ENCODE measurements at places on chromosomes 4 and X. TPM values are rescaled to one million over a fixed set of nuclear protein-coding genes. Genes with fewer than 3 reads are reported as not detected.

DNA sequence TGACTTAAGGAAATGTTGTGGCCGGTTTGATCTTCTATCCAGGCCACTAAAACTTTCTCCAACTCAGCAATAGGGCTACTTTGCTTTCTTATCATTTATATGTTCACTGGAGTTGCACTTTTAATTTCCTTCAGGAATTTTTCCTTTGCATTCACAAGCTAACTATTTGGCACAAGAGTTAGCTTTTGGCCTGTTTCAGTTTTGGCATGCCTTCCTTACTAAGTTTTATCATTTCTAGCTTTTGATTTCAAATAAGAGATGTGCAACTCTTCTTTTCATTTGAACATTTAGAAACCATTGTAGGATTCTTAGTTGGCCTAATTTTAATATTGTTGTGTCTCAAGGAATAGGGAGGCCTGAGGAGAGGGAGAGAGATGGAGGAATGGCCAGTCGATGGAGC is 79.8 kb upstream of the TLL1 start:
- no peaks in the 10 kb centered on the region for H3K36me3 ChIP-seq
- H3K4me1 ChIP-seq, result no peaks in the 10 kb centered on the region
- DNase-seq, result no peak

DNA sequence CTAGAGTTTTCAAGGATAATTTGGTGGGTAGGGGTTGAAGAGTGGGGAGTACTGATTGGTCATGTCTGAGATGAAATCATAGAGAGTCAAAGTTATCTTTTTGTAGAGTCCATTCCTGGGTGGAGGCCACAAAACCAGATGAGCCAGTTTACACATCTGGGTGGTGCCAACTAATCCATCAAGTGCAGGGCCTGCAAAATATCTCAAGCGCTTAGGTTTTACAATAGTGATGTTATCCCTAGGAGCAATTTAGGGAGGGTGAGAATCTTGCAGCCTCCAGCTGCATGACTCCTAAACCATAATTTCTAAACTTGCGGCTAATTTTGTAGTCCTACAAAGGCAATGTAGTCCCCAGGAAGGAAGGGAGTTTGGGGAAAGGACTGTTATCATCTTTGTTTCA is 988.3 kb upstream of the LCORL start:
- H3K4me3 ChIP-seq, result no peak overlapping the region
- peaks cover 2% of the 10 kb centered on the region for H3K4me1 ChIP-seq
- DNase-seq, result no peak
- no peaks in the 10 kb centered on the region for H3K36me3 ChIP-seq

DNA sequence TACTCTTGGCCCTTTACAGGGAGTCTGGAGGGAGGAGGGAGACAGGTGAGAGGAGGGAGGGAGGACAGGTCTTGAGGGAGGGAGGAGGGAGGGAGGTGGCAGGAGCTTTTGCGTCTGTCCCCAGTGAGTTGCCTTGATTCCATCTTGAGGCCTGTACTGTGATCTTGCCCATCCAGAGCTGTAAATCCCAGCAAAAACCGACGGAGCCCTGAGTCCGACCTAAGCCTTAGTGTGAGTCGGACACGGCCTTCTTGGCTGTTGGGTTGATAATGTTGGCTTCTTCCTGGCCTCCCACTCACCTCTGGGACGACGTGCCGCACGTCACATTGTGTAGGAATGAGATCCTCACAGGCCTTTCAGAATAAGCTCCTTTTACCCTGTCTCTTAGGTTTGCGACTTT is 72.5 kb downstream of the RGS12 start:
- H3K27me3 ChIP-seq, result no peaks in the 10 kb centered on the region
- H3K36me3 ChIP-seq, result no peaks in the 10 kb centered on the region
- no peak overlapping the region for H3K4me3 ChIP-seq
- peaks cover 14% of the 10 kb centered on the region for H3K4me1 ChIP-seq
- H3K27ac ChIP-seq, result no peak overlapping the region

- peaks cover 9% of the 10 kb centered on the region for H3K36me3 ChIP-seq
- no peak overlapping the region for H3K27ac ChIP-seq
- no peak for DNase-seq
- no peaks in the 10 kb centered on the region for H3K4me1 ChIP-seq
- no peaks in the 10 kb centered on the region for H3K27me3 ChIP-seq
- no peak overlapping the region for H3K4me3 ChIP-seq
These were observed 21.4 kb downstream of the RRAGB start for GRCh38 chrX:55738969-55739368.

DNA sequence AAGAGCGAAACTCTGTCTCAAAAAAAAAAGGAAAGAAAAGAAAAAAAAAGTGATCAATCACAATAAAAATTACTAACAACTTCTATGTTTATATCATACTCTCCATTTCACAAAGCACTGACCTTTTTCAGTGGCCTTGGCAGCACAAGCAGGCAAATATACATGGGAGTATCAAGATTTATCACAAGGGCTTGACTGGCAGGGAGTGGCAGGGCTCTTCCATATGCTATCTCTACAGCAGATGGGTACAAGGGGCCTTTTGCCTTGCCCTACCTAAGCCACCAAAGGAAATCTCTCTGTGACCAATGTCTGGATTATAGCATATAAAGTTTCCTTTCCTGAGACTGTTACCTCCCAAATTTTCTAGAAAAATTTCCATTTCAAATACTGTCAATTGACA is 24.4 kb downstream of the TSPAN5 start:
- H3K4me1 ChIP-seq, result peaks cover 10% of the 10 kb centered on the region
- no peak overlapping the region for H3K27ac ChIP-seq
- no peak for DNase-seq
- no peaks in the 10 kb centered on the region for H3K27me3 ChIP-seq
- no peak overlapping the region for H3K4me3 ChIP-seq

DNA sequence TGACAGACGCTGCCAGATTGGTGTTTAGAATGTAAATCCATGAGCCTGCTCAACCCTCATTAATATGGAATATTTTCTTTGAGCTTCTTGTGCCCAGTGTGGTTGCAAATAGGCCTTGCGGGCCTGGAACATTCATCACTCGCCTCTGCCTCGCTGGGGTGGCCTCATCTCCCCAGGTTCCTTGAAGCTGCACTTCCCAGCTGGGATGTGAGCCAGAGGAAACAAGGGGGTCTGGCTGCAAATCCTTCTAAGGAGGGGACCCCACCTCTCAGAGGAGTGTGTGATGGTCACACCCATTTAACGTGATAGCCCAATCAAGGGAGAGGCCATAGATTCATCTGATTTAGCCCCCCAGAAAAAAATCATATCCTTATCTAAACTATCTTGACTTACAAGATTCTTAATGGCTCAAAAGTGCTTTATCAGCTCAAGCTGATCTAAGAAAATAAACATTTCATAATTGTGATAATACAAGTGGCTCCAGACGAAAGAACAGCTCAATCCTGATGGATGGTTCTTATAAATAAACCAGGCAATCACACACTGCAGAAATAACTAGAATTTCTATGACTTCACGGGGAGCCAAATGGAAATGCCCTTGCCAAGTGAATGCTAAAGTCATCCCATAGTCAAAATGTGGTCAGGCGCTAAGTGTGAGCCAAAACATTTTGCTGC is 189.9 kb downstream of the PTTG2 start:
- peaks cover 34% of the 10 kb centered on the region for H3K4me1 ChIP-seq
- no peaks in the 10 kb centered on the region for H3K36me3 ChIP-seq
- no peak overlapping the region for H3K4me3 ChIP-seq
- no peaks in the 10 kb centered on the region for H3K27me3 ChIP-seq
- H3K27ac ChIP-seq, result peak overlapping the region; percentile 60
- DNase-seq, result peak; percentile 86

DNA sequence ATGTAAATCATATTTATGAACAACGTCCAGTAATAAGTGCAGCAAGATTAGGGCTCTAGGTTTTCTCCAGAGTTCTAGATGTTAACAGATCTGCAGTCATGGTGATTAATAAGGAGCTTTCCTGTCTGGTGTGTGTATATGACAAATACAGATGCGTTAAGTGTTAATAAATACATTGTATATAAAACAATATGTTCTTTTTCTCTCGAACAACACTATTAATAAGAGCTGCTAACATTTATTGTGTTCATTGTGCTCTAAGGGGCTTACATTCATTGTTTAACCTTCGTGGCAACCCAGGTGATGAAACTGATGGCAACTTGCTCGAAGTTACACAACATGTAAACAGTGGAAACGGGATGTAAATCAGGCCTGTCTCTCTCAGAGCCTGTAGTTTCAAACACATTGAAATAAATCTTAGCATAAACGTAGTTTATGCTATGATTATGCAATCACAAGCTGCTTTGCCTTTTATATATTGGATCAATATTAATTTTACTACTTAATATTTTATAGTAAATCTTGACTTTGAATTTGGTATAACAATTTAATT is 547 bp upstream of the CLGN start:
- H3K27ac ChIP-seq, result no peak overlapping the region
- no peaks in the 10 kb centered on the region for H3K36me3 ChIP-seq
- H3K4me1 ChIP-seq, result no peaks in the 10 kb centered on the region
- peak; percentile 23 for DNase-seq
- peaks cover 13% of the 10 kb centered on the region for H3K27me3 ChIP-seq

- H3K4me1 ChIP-seq, result no peaks in the 10 kb centered on the region
- no peak overlapping the region for H3K4me3 ChIP-seq
- no peaks in the 10 kb centered on the region for H3K36me3 ChIP-seq
- H3K27me3 ChIP-seq, result no peaks in the 10 kb centered on the region
- H3K27ac ChIP-seq, result no peak overlapping the region
These were observed 147.5 kb upstream of the TACR3 start for GRCh38 chr4:103867311-103867710.

DNA sequence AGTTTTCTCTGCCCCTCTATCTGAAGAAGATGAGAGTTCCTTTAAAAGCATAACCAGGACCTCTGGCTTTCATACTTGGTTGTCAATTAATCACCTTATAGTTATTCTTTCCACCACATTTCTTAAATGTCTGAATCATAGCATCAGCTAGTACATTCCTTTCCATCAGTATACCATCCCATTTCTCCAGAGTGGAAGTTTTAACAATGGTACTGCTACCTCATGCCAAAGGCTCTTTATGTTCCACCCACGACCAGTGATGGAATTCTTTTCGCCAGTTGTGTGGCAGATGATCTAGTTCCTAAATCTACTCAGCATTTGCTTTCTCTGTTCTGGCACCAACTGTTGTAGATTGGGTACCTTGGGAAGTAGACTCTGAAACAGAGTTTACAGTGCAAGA is 379.8 kb downstream of the ZNF674 start:
- no peaks in the 10 kb centered on the region for H3K36me3 ChIP-seq
- H3K4me3 ChIP-seq, result no peak overlapping the region
- DNase-seq, result peak; percentile 16
- H3K4me1 ChIP-seq, result no peaks in the 10 kb centered on the region

- DNase-seq, result no peak
- H3K36me3 ChIP-seq, result no peaks in the 10 kb centered on the region
- H3K4me1 ChIP-seq, result no peaks in the 10 kb centered on the region
- H3K4me3 ChIP-seq, result no peak overlapping the region
- H3K27me3 ChIP-seq, result peaks cover 19% of the 10 kb centered on the region
These were observed 326.5 kb upstream of the GATB start for GRCh38 chr4:152087335-152087734.

DNA sequence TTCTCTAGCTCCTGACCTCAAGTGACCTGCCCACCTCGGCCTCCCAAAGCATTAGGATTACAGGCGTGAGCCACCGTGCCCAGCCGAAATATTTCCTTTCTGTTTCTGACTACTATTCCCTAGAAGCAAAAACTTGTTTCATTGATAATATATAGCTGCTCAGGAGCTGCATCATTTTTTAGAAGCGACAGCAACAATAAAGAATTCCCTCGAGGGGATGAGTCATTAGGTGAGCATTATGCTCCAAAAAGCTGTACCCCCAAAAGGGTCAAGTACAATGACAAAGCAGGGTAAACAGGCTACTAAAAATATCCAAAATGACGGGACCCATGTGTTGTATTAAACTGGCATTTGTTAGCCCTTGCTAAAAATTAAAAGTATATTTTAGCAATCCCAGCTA is 67.0 kb downstream of the RBM47 start:
- H3K4me3 ChIP-seq, result no peak overlapping the region
- no peaks in the 10 kb centered on the region for H3K27me3 ChIP-seq
- H3K4me1 ChIP-seq, result peaks cover 3% of the 10 kb centered on the region
- H3K27ac ChIP-seq, result no peak overlapping the region
- DNase-seq, result no peak
- no peaks in the 10 kb centered on the region for H3K36me3 ChIP-seq

DNA sequence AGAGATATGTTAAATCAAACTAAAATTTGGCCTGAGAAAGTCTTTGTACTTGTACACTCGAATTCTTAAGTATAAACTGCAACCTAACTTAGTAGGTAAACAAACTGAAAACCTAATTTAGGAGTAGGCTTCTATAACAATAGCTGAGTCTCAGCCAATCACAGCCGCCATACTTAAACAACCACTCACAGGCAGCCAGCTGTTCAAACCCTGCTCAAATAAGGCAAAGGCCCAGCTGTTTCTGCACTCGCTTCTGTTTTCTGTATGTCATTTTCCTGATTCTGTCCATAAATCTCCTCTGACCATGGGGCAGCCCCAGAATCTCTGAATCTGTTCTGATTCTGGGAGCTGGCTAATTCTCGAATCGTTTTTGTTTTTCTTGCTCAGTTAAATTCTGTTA is 7.8 kb upstream of the PLS3 start:
- H3K27me3 ChIP-seq, result no peaks in the 10 kb centered on the region
- no peaks in the 10 kb centered on the region for H3K36me3 ChIP-seq
- no peak for DNase-seq
- H3K27ac ChIP-seq, result no peak overlapping the region
- H3K4me1 ChIP-seq, result no peaks in the 10 kb centered on the region

DNA sequence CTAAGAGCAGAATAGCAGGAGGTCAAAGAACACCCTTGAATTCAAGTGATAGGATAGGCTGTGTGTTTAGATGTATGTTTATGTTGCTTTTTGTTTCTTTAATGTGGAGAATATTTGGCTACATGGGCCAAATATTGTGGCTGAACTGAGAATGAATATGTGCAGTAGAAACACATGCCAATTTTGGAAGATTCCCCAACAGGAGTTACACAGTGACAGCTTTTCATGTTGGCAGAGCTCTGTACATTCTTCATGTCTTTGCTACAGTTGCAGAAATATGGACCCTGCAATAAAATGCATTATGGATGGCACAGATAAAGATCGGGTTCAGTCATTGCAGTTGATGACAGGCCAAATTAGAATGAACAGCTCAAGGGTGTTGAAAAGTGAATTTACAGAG is 82.8 kb upstream of the SLC4A4 start:
- no peak overlapping the region for H3K4me3 ChIP-seq
- peaks cover 27% of the 10 kb centered on the region for H3K36me3 ChIP-seq
- H3K4me1 ChIP-seq, result peaks cover 26% of the 10 kb centered on the region

DNA sequence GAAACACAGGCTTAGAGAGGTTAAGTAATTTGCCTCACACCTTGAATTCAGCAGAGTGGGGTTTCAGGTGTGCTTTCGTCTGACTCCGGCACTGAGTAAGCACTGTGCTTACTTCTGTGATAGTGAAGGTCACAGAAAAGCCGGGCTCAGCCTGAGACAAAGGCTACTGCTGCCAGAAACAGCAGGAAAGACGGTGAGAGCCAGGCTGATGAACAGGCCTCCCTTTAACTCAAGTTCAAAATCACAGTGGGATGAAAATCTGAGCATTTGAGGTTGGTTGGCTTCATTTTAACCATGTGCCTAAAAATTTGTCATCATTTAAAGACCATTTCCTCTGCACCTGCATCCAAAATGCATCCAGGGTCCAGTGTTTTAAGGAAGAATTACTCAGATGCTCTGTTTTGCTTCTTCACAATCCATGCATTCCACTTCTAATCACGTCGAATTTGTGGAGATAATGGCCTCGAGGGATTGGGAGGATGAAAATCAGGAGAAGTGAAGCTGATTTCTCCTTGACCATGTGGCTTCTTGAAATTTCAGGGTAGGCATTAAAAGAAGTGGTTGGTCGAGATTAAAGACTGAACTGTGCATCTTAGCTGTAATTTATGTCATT is 121.2 kb upstream of the LNX1 start:
- H3K4me3 ChIP-seq, result no peak overlapping the region
- H3K27me3 ChIP-seq, result no peaks in the 10 kb centered on the region
- H3K27ac ChIP-seq, result no peak overlapping the region
- DNase-seq, result no peak

TRAM1L1 gene
- polyA plus RNA-seq, result 2.6 TPM

BST1 gene
- 11.9 TPM for polyA plus RNA-seq

RBM47 gene
- polyA plus RNA-seq, result 0.44 TPM

SH3D19 gene
- 12.5 TPM for polyA plus RNA-seq

TREX2 gene
- polyA plus RNA-seq, result 0.84 TPM

Measured in IMR-90 (cell line).